ENCODE measurements at places on chromosomes 2 and 18.

DNA sequence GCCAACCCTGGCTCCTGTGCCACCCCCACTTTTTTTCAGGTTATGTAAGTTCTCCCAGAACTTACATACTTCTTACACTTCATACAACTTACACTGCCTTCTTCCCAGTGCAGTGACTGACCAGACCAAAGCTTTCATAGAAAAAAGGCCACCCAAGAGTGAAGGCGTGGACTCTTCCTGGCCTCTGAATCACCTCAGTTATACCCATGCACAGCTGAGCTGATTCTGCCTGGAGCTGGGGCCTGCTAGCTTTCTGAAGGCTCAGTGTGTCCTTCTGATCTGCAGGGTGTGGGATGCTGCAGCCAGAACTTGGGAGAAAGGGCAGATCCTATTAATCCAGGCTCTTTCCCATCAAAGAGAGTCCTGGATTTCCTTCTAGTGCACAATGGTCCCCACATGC, 216.1 kb downstream of the TTC32 start:
- no peak for DNase-seq

DNA sequence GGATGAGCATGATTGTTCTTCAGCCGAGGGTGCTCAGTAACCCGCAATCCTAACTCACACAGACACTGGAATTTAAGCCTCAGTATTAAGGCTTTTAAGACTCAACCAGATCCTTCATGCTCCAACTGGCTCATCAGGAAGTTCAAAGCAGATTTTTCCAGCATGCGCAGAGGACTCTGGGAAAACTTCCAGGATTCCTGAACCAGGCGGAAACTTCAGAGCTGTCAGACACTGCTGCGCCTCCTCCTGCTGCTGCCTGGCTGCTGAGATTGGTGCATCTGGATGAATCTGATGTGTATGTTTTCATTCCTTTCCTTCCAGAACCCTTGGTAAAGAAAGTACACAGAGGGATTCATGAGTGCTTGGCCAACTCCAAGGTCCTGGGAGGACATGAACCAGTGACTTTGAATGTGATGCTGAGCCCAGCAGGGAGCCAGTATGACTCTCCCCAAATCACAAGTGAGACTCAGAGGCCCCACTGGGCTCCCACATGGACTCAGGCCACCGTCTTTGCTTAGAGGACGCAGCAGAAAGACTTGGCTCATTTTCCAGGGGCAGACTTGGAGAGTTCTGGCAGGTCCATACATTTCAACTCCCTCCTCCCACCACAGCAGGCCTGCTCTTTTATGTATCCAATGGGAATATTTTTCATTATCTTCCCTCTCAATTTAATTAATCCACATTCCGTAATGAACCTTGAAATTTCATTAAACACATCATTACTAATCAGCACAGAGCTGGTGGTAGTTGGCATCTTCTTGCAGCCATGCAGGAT, 143.5 kb upstream of the HDAC4 start:
- DNase-seq: no peak

DNA sequence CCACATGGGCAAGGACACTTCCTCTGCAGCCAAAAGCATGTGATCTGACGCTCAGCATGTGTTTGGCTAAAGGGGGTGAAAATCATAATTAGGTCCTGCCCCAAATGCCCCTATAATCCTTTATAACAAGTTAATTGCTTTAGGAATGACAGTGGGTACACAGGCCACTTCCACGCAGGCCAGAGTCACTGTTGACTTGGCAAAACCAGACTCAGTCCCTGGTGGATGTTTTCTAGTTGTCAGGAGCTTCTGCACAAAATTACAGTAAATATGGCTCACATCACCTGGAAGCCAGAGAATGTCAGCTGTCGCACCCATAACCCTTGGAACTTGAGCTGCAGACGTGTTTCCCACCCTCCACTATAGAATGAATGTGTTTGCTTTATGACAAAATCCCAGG, 13.3 kb upstream of the PXDN start:
- no peak for DNase-seq

GRCh38 chr18:32368991-32369390, 101.7 kb downstream of the GAREM1 start:
- no peak for DNase-seq

DNA sequence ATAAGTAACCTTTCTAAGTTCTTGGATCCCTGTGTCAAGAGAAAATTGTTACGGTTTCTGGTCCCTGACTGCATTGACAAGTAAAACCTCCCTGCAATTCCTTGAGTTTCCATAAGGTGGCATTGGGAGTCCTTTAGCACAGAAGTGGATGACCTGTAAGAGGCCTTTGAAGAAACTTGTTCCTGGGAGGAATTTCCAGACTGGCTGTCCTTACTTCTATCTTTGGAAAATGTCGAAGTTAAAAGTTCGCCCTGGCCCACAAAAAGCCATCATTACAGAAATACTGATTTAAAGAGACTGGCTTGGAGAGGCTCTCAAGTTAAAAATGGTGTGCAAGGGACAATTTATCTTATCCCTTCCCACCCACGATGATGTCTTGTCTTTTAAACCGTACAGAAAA, 218.4 kb downstream of the CDH20 start:
- peak; percentile 64 for DNase-seq

DNA sequence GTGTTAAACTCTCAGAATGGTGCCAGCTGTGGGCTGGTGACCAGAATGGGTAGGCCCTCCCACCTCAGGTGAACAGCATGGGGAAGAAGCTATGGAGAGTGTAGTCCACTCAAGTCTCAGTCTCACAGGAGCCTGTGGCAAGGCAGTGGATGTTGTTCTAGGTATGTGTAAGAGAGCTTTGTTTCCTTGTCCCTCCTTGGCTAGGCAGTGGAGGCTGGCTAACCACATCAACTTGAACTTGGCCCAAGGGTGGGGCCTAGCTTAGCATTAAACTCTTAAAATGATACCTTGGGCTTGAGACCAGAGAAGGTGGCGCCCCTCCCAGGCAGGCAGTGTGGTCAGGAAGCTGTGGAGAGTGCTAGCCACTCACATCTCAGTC, 53.2 kb upstream of the SLC4A10 start:
- DNase-seq: no peak

- no peak for DNase-seq
These were observed 5.2 kb downstream of the CNDP2 start for GRCh38 chr18:74501386-74501785.

DNA sequence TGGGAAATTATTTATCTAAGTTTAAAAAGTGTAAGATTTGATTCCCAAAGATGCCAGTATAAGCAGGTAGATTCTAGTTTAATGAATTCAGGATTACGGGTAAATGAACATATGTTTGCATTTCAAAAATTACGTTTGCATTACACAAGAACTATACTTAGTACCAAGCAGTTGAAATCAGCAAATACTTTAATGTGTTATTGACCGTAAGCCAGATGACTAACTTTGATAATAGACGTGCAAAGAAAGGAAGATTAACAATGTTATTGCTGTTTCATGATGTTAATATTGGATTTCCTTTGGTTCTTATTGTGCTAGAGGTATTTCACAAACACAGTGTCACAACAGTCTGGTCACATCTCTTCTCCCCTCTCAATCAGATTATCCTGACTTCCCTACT, 294.7 kb downstream of the TDRD15 start:
- DNase-seq: no peak

GRCh38 chr2:203804764-203805485, 62.6 kb upstream of the CTLA4 start:
- no peak for DNase-seq

DNA sequence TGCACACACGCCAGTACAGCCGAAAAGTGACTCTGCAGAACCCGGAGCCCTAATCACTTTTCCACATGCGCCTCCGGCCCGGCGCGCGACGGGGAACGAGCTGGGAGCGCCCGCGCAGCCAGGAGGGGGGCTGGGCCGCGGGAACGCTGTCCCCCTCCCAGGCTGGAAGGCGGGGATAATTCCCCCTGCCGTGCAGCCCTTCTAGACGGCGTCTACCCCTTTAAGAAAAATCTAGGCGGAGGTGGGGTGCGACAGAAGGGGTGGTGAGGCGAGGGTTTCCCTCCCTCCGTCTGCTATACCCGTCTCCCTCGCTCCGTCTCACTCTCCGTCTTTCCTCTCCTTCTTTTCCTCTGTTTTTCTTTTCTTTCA, 2.4 kb downstream of the CYP26B1 start:
- no peak for DNase-seq

GRCh38 chr2:171383134-171383533, 50.7 kb downstream of the METTL8 start:
- no peak for DNase-seq

DNA sequence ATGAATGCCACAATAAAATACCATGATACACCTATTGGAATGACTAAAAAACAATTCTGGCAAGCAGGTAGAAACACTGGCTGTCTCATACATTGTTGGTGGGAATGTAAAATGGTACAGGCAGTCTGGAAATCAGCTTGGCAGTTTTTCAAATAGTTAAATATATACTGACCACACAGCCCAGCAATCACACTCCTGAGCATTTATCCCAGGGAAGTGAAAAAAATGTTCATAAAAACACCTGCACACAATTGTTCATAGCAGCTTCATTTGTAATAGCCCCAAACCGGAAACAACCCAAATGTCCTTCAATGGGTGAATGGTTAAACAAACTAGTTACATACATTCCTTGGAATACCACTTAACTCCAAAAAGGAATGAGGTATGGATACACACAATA, 137.2 kb downstream of the TFCP2L1 start:
- no peak for DNase-seq
